ENCODE measurements at places on chromosomes 1 and 21.
A peak's percentile ranks its signal among the peaks of the same experiment; 100 is the strongest.

GRCh38 chr1:76238094-76238628, 163.6 kb downstream of the ST6GALNAC3 start:
- DNase-seq = no peak

DNA sequence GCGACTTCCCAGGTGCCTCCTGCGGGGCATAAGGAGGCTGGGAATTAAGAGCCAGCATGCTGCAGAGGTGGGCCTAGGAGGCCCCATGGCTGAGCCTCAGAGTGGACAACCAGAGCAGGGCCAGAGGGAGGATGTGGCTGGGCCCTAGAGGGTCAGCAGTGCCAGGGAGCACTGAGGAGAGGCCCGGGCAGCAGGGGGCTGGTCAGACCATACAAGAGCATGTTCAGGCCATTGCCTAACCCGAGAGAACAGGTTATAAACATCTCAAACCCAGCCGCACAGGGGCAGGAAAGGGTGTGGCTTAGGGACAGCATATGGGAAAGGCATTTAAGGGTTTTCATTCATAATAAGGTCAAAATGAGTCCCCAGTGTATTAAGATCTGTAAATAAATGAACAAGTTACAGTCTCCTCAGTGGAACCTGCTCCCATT, 51.1 kb downstream of the IER5 start:
- no peak for DNase-seq

DNA sequence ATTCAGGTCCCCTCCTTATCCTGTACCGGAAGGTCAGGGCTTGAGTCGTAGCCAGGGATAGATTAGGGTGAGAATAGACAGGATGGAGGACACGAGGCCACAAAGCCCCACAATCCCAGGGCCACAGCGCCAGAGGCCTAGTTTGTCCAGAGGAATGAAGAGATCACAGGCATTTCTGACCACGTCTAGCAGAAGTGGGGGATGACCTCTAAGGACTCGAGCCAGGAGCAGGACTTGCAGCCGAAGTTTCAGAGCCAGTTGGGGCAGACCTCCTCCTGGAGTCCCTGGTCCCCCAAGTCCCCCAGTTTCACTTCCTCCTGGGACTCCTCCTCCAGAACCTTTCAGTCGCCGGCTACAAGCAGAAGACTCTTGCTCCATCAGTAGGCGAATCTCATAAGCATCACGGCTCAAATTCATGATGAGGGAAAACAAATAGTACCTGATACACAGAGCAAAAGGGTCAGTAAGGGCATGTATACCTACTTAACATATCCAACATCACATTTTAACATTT, 2.3 kb upstream of the ITGA10 start:
- no peak for DNase-seq

GRCh38 chr1:215842905-215843304, 275.8 kb downstream of the KCTD3 start:
- no peak for DNase-seq

- peak; percentile 77 for DNase-seq
Measured at GRCh38 chr1:109739738-109740614, 862 bp downstream of the GSTM3 start.

DNA sequence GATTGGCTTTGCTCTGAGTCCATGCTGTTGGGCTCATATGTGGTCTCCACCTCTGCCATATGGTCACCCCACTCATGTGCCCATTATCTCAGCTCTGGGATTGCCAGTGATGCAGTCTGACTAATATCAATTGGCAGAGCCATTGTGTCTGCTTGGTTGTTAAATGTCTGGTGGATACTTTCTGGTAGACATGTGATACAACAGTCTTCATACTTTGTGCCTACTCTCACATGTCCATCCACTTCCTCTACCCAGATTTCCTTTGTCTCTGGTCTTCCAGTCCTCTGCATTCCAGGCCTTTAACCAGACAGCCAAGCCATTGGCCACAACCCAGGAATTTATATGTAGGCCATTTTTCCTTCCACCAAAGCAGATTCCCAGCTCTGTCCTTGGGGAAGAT, 30.8 kb upstream of the DIPK1A start:
- DNase-seq = no peak

GRCh38 chr1:8584316-8584715, 233.1 kb downstream of the RERE start:
- DNase-seq = no peak

- peak; percentile 89 for DNase-seq
Measured at GRCh38 chr21:35051287-35051818, 2.3 kb upstream of the RUNX1 start.

DNA sequence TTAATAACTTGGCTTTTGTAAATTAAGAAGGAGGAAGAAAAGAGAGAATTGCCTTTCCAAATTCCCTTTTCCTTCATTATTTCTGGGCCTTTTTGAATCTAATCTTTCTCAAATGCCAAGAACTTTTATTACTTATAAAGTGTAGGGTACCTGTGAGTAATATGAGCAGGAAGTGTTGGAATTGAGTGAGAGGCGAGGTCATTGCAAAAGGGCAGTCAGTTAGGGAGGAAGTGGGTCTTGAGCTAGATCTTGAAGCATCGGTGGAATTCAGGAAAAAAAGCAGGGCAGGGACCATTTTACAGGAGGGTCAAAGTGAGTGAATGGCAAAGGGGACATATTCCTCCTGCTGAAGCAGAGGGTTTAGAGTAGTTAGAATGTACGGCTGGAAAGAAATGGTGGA, 23.4 kb downstream of the DDI2 start:
- DNase-seq = no peak

DNA sequence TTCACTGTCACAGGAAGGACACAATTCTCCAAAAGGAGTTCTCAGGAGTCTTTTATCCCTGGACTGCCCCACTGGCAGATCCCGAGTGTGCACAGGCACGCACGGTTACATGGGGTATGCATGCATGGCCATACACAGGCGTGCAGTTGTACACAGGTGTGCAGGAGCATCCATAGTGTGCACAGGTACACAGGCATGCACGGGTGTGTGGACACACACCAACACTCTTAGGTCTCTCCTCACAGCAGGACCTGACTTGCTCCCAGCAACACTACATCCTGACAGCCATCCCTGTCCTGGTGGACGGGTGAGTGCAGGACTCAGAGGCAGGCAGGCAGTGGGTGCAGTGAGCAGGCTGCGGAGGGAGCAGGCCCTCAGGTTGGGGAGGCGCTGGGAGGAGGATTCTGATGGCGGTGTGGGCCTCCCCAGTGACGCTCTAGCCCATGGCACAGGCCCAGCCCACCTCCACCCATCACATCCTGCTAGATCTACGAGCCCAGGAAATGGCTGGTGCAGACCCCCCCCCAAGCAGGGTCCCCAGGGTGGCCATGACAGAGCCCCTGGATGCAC, 28.4 kb downstream of the SLC19A1 start:
- DNase-seq = no peak

DNA sequence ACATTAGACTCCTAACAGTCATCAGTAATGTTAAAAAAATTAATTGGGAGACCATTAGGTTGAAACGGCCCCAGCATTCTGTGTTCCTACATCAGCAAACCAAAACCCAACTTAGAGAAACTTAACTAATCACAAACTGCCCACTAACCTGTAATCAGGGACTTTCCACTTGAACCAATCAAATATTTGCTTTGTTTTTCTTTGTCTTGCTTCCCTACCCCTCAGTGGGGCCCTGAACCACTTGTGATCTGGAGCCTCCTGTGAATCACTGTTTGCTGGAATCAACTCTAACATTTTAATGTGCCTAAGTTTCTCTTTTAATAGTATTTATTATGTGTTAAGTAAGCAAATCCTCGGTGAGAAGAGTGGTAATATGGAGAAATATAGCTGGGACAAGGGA, 64.0 kb downstream of the ABCA4 start:
- DNase-seq = no peak

DNA sequence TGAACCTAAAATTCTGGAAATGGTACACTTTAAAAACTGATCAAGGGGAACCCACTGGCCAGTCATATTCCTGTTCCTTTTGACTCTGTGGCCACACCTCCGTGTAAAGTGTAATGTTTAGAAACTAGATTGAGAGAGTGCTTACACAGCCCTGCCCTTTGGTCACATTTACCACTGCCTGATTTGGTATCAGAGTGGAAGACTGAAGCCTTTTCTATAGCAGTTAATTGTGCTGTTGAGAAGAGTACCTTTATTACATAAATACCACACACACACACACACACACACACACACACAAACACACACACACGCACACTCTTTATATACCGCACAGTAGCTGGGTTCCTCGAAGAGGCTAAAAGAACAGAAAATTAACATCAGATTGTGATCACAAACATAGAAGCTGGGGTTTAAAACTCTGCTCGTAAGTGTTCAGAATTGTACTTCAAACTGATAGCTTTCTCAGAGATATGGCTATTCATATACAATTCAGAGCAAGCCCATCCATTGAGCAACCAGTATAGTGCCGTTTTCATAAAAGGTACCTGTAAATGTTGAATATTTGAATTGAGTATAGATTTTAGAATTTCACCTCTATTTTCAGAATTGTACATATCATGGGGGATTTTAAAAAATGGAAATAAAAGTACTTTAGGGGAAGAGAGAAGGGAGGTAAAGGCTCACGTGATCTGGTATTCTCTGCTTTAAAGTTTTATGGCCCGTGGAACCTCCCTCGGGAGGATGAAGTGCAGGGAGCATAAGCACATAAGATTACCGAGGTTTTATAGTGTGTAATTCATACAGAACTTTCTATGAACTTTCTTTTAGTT, 37.5 kb downstream of the CAMTA1 start:
- no peak for DNase-seq

GRCh38 chr1:224615861-224616755, at the start of gene CNIH3:
CNIH3 (plus strand) TSS chr1:224616317; CDS start chr1:224617175, 858 bp downstream.
- peak; percentile 43 for DNase-seq

- no peak for DNase-seq
Measured at GRCh38 chr1:236067854-236068454, 3.1 kb upstream of the NID1 start.

- DNase-seq = peak; percentile 88
Measured at GRCh38 chr1:161185282-161185682, 8.0 kb upstream of the B4GALT3 start.

GRCh38 chr1:166975361-166976129, at the start of gene ILDR2:
ILDR2 (minus strand) TSS chr1:166975540; CDS start chr1:166975268, 272 bp downstream.
- DNase-seq = peak; percentile 63
